Stimulated activated CD4-positive, alpha-beta T cell treated with anti-CD3 and anti-CD28 coated beads, TNF-alpha, amount 100 ng/mL, for 48 hours (primary cell): ENCODE measurements at places on chromosomes 1 and 21.

DNA sequence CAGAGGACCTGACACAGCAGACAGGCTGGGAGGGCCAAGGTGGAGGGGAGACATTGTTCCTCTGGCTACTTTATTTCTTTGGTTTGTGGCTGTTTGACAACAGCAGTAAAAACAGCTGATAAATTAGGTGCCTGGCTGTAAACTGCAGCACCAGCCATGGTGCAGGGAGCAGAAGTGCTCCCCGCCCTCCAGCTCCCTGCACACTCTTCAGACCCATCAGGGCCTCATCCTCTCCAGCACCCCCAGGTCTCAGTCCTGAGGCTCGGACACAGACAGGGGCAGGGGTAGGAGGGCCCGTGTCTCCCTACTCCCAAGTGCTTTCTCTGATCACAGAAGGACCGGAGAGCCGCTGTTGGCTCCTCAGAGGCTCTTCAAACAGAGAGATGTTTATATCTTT, 17.7 kb upstream of the LRRN2 start:
- no peak for DNase-seq

DNA sequence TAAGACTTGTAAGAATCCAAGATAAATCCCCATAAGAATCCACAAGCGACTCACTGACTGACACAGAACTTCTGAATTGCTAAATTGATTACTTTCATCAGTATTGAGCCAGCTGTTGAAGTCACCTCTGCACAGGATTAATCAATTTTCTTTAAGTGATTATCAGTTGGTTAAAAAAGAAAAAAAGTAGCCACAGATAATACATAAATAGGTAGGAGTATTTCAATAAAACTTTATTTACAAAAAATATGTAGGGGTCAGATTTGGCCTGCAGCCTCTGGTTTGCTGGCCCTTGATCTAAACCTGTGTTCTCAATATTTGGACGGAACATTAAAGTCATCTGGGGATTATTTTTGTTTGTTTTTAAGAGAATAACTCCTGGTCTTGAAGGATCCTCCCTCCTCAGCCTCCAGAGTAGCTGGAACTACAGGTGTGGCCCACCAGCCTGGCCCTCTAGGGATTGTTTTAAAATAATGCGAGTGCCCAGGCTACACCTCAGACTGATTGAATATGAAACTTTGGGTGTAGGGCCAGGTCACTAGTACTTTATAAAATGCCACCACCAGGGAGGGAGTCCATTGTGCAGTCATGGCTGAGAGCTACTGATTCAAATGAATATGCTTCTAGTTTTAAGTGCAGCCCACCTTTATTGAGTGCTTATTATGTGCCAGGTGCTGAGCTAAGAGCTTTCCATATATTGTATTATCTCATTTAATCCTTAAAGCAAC, 6.8 kb upstream of the TMEM183A start:
- no peak for DNase-seq

- DNase-seq, result no peak
These were observed at the start of gene TNFRSF18 for GRCh38 chr1:1206376-1206965. Gene TNFRSF18, minus strand, starts transcription at chr1:1206592. Its CDS starts 21 bp downstream, at chr1:1206571.

- DNase-seq, result no peak
These were observed 2.5 kb downstream of the LBR start for GRCh38 chr1:225425201-225425786.

DNA sequence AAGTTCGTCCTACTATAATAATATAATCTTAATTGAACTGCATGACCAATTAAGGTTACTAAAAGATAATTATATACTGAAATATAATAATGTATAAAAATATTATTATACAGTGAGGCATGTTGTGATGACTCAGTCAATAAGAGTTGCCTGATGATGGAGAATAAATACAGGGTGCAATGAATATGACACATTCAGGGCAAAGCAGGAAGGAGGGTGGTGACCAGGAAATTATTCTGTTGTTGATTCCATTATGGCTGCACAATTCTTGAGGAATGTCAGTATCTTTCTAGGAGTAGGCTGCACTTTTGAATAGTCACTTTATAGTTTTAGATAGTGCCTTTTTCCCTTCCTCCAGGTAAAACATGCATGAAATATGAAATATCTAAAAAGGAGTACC, 46.4 kb upstream of the RGS21 start:
- no peak for DNase-seq

DNA sequence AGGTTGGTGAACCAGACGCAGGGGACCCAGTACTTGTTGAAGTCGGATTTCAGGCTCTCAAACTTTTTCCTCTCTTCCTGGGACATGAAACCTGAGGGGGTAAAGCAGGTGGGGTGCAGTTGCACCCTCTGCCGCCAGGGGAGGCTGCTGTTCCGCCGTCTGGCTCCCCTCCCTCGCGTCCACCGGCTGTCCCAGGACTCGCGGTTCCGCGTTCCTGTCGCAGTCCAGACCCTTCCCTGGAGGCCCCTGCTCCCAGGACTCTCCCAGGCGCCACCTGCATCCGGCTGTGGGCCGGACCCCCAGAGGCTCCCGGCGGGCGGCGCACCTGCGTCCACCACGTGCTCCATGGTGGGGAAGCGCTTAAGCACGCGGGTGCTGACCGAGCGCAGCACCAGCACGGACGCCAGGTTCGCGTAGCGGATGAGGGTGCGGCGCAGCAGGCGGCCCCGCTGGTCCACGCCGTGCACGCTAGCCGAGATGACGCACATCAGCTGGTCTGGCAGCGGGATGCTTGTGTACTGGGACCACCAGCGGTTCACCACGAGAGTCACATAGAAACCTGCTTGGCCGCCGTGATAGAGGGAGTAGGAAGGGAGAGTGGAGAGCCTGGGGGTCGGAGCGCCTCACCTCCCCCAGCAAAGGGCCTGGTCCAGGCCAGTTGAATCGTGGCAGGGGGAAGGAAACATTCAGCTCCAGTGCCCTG, 1.7 kb downstream of the BEST4 start:
- DNase-seq, result peak; percentile 51

GRCh38 chr1:223531742-223532341, 133.7 kb downstream of the CAPN8 start:
- peak; percentile 49 for DNase-seq

DNA sequence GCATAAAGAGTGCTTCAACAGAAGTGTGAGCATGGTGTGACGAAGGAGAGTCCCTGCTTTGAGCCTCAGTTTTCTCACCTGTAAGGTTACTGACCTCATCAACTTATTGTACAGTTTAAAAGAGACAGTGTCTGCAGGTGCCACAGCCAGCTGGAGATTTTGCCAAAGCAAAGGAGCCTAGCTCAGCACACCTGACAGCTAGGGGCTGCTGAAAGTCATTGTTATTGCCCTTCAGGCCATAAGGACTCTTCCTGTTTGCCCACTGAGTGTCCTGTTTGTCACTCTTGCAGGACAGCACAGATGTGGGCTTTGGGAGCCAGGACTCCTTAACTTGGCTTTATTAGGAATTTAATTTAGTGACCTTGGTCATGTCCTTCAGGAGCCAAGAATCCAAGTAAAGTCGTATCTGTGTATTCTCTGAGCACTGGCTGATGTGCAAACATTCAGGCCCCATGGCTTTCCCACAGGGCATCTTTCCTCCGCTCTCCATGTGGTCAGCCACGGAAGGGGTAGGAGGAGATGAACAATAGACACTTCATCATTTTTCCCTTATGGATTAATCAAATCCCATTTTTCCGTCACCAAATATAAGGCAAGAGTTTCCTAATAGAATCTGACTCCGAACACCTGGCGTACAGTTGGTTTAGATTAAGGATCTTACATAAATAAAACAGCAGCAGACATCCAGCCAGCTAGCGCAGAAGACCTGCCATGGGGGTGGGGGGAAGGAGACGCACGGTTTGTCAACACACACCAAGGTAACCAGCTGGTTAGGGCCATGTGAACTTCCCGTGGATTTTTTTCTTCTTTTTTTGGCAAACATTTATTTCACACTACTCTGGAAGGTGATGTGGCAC, 43.1 kb upstream of the KANK4 start:
- DNase-seq, result no peak

- DNase-seq, result peak; percentile 55
These were observed 5.1 kb downstream of the MAP7D1 start for GRCh38 chr1:36160949-36161485.

DNA sequence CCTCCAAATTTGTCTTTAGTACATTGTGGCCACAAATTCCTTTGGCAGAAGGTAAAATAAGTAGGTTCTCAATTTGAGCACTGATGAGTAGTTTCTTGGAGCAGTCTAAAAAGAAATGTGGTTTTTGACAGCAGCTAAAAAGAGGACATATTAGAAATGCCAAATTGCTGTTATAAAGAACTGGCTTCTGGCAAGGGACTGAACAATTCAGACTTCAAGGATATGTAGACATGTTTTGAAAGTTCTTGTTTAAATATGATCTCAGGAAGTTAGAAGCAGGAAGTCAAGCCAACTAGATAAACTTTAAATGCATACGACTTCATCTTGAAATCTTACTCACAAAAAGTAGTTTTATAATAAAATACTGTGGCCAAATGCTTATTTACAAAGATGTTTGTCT, 18.8 kb downstream of the C1orf52 start:
- no peak for DNase-seq

DNA sequence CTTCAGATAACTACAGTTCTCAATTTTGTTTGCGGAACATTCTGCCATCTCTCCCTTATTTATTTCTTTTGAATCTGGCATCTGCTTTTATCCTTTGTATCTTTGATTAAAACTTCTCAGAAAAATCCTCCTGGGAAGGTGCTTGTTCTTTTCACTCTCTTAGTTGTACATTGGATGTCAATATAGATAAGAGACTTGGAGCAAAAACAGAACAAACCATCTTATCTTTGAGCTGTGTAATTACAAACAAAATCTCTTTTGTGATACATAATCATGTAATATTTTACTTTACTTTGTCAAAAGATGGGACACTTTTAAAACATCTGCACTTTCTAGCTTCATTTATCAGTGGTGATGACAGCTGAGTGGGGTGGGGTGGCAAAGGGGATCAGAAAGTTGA, 307.2 kb upstream of the LYPLAL1 start:
- DNase-seq, result no peak

- no peak for DNase-seq
These were observed 803 bp upstream of the FLAD1 start for GRCh38 chr1:154982341-154982740.

- DNase-seq, result no peak
These were observed 82.2 kb downstream of the NIBAN1 start for GRCh38 chr1:184892116-184892515.

DNA sequence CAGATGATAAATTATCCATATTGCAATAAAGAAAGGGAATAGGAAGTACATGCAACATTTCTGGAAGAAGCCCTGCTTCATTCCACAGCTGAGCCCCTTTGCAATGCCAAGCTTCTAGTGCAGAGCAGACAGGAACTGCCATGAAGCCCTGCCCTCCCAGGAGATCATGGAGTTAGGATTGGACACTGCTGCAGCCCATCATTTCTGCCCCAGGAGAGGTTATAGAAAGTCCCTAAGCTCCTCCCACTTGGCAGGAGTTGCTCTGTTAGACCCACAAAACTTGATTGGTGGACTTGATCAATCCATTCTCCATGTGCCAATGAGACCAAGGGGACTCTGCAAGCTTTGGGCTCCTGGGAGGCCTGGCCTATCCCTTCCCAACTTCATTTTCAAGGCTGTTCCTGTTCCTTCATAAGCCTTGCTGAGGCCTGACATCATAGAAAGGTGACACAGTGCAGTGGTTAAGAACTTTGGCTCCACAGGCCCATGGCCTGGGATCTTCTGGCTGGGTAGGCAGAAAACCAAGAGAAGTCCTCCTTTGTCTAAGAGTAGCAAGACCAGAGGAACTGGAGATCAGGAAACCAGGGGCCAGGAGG, 1.3 kb upstream of the LAPTM5 start:
- no peak for DNase-seq

DNA sequence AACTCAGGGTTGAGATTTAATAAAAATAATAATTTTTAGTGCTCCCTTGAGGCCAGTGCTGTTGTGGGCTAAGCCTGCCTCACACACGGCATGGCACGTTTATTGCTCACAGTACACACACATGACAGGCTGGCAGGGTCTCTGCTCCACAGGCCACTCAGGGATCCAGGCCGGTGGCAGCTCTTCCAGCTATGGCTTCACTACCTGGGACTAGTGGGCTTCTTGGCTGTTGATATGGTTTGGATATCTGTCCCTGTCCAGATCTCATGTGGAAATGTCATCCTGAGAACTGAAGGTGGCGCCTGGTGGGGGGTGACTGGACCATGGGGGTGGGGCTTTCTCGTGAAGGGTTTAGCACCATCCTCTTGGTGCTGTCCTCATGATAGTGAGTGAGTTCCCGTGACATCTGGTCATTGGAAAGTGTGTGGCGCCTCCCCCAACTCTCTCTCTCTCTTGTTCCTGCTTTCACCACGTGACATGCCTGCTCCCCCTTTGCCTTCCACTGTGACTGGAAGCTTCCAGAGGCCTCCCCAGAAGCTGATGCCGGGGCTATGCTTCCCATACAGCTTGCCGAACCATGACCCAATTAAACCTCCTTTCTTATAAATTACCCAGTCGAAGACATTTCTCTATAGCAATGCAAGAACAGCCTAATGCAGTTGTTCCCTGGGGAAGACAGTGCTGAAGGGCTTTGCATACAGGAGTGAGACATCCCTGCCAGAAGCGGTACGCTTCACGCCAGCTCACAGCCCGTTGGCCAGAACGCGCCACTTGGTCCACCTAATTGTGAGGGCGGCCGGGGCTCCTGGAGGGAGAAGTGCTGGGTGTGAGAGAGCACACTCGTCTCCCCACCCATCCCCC, 226.9 kb upstream of the C1orf174 start:
- no peak for DNase-seq

DNA sequence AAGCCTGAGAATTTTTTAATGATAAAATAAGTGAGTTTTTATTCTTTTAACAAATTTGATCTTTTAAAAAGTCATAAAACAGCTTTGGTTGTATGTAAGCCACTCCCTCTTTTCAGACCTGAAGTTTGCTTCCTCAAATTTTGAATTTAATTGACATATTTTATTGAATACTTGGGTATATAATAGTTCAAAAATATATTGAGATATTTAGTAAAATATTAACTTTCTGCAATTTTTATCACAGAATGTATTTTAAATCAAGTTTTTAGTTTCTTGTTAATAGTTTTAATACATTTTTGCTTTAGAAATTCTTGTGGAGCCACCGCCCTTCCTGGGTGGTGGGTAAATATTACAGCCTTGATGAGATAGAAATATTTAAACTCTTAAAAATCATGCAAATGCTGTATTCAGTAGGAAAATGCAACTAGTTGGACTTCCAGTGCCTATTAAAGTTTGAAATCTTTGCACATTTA, 867 bp downstream of the PTPRC start:
- DNase-seq, result no peak

GRCh38 chr1:201175820-201176500, 14.7 kb upstream of the IGFN1 start:
- DNase-seq, result no peak

GRCh38 chr1:183909672-183910071, 104.8 kb downstream of the RGL1 start:
- DNase-seq, result no peak

DNA sequence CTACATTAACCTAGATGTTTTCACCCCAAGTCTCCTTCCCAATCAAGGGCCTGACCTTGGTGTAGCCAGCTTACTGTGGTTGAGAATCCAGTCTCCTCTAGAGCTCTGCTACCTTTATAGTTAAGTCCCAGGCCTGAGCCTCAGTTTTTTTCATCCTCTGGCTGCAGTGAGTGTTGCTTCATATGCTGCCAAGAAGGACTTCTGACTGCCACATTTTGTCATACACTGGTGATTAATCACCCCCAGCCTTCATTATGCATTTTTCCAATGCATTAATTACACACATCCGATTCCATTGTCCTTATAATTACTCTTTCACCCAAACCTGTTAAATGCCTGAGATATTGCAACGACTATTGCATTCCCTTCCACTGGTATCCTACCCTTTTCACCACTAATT, 66.3 kb upstream of the FGGY start:
- DNase-seq, result no peak

- no peak for DNase-seq
These were observed 214.5 kb downstream of the KCNT2 start for GRCh38 chr1:196393742-196394141.
